T follicular helper cell (primary cell): ENCODE measurements at places on chromosomes 2 and 18.

DNA sequence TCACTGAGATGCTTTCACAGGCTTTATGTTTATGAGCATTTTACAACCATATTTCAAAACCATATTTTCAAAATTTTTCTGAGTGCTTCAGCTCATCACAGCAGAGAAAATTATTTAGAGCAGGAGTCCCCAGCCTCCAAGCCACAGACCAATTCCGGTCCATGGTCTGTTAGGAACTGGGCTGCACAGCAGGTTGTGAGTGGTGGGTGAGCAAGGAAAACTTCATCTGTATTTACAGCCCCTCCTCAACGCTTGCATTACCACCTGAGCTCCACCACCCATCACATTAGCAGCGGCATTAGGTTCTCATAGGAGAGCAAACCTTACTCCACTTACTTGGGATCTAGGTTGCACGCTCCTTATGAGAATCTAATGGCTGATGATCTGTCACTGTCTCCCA, 165.6 kb downstream of the SEPTIN10 start:
- no peak for DNase-seq

DNA sequence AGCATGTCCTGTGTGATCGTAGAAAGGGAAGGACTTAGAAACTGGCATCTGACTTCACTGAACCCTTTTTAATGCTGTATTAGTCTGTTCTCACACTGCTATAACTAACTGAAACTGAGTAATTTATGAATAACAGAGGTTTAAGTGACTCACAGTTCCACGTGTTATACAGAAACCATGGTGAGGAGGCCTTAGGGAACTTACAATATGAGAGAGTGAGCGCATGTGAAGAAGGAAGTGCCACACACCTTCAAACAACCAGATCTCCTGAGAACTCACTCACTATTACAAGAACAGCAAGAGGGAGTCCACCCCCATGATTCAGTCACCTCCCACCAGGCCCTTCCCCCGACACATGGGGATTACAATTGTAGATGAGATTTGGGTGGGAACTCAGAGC, 811.3 kb downstream of the CPS1 start:
- no peak for DNase-seq

DNA sequence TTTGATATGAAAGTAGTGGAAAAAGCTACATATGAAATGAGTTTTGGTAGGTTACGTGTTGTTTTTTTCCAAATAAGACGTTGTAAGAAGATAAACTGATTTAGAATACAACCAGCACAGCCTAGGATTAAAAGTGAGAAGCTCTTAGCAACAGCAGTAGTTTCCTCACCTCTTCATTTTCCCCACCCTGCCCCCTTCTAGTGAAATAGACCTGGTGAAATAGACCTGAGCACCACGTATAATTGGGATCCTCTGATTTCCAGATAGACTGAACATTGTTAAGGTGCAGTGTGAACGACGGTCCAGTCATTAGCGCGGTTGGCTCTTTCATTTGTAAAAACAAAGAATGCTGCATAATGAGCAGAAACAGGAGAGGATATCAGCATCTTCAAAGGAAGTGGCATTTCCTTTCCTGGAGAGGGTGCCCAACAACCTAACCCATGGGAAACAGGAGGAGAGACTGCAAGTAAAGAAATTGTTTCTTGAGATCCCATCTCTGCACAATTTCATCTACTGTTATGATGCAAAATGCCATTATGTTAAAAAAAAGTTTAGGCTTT, 114.3 kb downstream of the FIGN start:
- DNase-seq = no peak

GRCh38 chr2:32755666-32756065, 127.8 kb downstream of the TTC27 start:
- DNase-seq = no peak

DNA sequence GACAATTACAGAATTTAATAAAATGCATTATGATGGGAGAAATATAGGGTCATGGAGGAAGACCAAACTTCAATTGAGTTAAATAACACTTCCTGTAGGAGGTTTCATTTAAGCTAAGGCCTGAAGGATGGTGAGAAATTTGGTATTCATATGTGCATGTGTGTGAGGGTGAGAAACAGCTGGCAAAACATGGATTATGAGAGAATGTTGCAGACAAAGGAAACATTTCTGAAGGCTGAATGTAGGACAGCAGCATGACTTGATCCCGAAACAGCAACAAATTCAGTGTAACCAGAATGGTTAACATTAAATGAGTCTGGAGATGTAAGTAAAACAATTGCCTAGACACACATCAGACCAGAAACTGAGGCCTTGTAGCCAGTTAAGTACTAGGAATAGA, 630.8 kb downstream of the NR4A2 start:
- no peak for DNase-seq

DNA sequence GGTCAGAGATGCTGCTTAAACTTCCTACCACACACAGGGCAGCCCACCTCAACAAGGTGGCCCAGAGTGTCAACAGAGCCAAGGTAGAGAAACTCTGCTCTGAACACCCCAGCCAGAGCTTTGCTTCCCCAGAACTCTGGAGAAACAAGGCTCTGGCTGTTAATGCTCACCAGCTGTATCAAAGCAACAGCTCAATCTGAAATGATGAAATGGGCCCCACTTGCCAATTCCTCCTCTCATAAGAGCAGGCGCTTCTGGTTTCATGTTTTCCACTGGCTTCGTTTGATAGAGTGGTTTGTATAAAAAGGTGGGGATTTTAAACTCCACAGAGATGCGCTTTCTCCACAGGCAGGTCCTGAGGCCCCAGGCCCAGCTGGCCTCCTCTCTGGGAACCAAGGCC, 60.9 kb upstream of the TFCP2L1 start:
- no peak for DNase-seq

- DNase-seq = no peak
These were observed 247.8 kb upstream of the HDAC4 start for GRCh38 chr2:239648607-239649006.

- peak; percentile 25 for DNase-seq
These were observed 45.5 kb upstream of the LDAH start for GRCh38 chr2:20868377-20868776.

- no peak for DNase-seq
These were observed 216.7 kb downstream of the GLI2 start for GRCh38 chr2:120952318-120952717.
